Activated T-cell treated with anti-CD3 and anti-CD28 coated beads, Interleukin-2, amount 50 U/mL, for 24 hours (primary cell): ENCODE measurements at places on chromosomes 6 and 20.

DNA sequence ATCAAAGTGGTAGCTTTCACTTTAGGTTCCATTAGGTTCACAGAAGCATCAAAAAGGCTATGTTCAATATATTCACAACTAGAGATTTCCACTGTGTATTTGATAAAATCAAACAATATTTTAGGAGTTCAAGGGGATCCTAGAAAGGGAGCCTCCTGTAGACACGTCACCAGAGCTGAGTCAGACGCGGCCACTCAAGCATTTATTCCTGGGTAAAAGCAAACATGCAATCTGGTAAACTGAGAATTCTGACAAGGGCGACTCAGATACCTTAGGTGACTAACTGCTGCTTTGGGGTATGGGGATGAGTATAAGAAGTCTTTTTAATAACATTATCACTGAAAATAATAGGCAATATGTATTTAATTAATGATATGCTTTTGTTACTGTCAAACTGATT, 118.7 kb upstream of the HMGN3 start:
- no peak for DNase-seq

- DNase-seq: no peak
These were observed 584.9 kb upstream of the EYS start for GRCh38 chr6:66291905-66292304.

- DNase-seq: no peak
These were observed 36.1 kb downstream of the FGD2 start for GRCh38 chr6:37041521-37041920.

DNA sequence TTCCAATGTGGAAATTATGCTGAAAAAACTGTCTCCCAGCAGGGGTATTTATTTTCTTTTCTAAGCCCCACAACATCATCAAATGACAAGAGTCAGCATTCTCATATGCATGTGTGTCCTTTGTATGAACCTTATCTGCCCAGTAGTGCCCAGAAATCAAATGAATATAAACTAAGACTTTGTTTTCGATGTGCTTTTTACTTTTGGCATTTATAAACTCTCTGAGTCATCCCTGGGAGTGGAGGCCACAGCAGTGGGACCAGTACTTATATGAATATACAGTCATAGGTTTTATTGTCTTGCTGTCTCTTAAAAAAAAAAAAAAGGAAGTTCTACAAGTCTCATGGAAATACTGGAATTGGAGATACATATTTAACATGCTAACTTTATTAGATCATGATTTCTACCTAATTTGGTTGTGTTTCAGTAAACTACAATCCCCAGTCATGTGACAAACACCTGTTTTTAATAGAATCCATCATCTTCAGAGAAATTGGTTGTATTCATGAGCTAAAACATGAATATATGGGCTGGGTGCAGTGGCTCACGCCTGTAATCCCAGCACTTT, 99.2 kb upstream of the TMEM181 start:
- no peak for DNase-seq

GRCh38 chr6:45917439-45917838, 98.2 kb downstream of the CLIC5 start:
- no peak for DNase-seq

- peak; percentile 71 for DNase-seq
These were observed at the start of gene DSE for GRCh38 chr6:116370760-116371119. TSS of gene DSE (plus strand) at chr6:116370947. CDS start at chr6:116399251, 28,304 bp downstream.

GRCh38 chr6:6599468-6599873, 11.0 kb downstream of the LY86 start:
- no peak for DNase-seq

GRCh38 chr20:20034486-20034885, 17.3 kb downstream of the NAA20 start:
- DNase-seq: no peak

DNA sequence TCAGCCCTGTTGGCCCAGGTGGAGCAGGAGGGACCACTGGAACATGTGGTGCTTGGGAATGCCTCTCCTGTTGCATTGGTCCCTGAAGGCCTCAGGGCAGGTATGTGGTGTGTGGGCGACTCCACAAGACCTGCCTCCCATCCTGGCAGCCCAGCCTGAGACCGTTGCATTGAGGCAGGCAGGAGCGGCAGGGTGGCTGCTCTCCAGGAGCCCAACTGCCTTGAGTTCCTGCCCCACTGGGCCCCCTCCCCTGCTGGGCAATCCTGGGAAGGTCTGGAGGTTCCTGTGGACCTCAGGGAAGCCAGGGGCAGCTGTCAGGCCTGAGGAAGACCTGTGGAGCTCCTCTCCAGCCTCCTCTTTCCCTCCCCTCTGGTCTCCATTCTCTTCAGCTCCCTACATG, 19.8 kb downstream of the MAVS start:
- DNase-seq: no peak

DNA sequence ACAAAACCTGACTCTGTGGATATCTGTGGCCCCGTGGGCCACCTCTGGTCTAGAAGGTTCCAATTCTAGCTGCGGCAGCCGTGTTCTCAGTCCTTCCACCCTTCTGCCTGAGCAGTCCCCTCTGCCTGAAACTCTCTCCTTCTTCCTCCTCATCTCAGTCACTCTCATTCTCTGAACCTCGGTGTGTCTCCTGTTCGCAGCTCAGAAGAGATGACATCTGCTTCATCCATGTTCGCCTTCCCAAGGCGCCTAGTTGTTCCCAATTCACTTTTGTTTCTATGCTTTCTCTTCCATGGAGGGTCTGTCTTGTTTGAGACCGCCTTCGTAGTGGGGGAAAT, 95.5 kb downstream of the CEBPB start:
- DNase-seq: no peak

- DNase-seq: no peak
These were observed 25.7 kb upstream of the OGFRL1 start for GRCh38 chr6:71262914-71263313.

DNA sequence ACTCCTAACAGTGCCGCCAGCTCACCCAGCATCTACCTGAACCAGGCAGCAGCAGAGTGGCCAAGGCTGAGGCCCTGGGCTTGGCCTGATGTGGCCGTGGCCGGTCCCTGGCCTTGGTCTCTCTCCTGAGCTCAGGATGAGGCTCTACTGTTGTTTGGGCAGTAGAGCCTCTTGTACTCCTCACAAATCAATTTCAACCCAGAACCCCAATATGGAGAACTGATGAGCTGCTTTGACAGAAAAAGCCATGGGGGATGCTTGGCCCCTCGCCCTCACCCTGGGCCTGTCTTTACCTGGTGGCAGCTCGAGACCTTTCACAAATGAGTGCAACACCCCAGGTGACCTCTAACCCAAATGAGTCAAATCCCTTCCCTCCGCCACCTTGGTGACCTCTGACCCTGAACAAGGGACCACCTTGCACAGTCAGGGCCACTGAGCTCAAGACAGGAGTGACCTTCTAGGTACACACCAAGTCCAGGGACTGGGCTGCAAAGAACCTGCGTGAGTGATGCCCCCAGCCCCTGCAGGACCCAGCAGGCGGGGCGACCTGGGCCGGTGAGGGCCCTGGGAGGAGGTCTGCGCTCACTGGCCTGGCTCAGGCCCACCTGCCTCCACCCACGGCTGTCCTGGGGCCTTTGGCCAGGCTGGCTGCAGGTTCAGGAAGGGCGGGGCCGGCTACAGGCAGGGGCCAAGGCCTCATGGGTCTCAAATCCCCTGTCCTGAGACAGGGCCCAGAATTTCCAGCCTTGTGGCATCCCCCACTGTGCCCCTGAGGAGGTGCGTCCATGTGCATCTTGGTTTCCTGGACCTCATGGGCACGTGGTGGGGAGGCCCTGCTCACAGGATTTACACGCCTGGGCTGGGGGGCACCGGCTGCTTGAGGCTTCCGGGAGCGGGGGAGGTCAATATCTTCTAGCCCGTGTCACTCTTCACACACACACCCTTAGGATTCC, 30.2 kb downstream of the PSMG4 start:
- peak; percentile 25 for DNase-seq

GRCh38 chr20:1499528-1500420, 8.6 kb upstream of the SIRPB2 start:
- no peak for DNase-seq
